ENCODE measurements at places on chromosomes 6 and 20.

- DNase-seq: no peak
Observed at GRCh38 chr6:80594461-80594860, 488.0 kb downstream of the BCKDHB start.

GRCh38 chr6:105278813-105279212, 99.0 kb upstream of the POPDC3 start:
- DNase-seq: no peak

- no peak for DNase-seq
Observed at GRCh38 chr20:61420781-61421180, 168.7 kb downstream of the CDH4 start.

DNA sequence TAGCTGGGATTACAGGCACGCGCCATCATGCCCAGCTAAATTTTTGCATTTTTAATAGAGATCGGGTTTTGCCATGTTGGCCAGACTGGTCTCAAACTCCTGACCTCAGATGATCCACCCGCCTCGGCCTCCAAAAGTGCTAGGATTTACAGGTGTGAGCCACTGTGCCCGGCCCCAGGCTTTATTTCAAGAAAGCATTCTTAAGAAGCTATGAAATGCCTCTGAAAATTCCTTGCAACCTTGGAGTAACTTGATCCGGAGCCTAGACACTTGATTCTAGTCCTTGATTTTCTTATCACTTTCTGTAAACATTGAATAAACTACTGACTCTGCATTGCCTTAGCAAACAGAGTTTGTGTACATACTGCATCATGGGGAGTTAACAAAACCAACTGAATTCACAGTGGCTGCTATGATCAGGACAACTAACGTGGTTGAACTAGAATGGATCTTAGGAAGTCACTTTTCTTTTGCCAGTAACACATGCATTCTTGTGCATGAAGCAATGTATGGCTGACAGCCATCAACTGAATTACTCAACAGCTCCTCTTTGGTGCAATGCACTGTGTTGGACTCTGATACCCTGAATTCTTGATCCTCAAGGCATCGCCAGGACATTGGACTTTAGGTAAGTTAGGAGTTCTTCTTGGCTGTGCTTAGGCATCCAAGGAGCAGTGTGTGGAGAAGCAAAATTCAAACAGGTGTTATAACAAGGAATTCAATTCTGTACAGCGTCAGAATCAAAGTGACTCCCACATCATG, 102.8 kb upstream of the TMEM170B start:
- no peak for DNase-seq

DNA sequence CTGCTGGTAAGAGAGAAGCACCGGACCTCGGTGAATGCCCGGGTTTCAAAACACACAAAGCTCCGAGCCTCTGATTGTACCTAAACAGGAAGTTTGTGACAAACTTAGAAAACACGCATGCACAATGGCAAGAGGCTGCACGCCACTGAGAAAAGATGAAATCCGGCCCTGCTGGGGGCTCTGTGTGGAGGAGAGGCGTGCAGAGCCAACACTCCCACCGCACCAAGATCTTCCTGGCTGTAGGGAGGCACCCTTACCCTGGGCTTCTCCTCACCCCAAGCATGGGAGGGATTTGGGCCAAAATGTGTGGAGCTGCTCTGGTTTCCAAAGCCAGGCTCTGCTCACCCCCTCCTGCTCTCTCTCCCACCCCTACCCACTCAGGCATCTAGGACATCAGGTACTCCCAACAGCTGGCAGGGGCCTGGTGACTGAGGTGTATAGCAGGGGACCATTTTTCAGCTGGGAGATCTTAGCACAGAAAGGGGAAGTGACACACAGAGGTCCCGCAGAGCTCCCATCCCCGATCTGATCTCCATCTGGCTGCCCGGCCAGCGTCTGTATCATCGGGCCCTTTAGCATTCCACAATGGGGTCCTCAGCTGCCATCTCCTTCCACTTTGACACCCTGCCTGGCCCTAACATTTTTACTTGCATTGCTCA, 84.2 kb downstream of the TRERF1 start:
- DNase-seq: no peak

- DNase-seq: peak; percentile 21
Observed at GRCh38 chr20:32966881-32967781, 37.1 kb downstream of the SUN5 start.

DNA sequence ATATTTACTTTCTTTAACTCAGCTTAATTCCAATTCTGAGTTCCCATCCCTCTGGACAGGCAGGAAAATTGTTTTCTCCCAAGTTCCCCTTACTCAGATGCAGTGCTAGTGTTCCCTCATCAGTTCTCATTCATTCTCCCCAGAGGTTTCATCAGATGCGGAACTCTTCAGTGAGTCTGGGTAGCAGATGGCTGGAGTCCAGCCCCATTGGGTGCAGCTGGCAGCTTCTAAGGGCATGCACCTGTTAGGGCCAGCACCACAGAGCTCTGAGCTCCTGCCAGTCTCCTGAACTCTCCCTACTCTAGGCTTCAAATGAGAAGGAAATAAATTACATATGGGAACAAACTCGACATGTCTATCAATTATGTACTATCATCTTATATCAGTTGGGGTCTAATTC, 76.6 kb downstream of the SOD2 start:
- DNase-seq: no peak

DNA sequence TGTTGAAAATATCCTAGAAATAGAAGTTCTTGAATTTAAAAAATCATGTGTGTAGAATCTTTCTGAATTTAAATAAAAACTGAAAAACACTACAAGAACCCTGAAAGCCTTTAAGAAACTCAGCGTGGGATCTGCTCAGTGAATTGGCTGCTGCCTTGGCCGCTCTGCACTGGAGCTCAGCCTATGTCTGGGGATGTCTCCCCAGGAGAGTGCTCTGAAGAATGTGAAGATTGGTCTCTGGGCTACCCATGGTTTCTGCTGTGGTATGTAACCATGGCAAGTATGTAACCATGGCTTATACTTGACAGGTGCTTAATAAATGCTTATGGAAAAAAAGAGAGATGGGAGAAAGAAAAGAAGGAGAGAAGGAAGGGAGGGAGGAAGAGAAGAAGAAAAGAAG, 3.1 kb upstream of the RRAGD start:
- no peak for DNase-seq

DNA sequence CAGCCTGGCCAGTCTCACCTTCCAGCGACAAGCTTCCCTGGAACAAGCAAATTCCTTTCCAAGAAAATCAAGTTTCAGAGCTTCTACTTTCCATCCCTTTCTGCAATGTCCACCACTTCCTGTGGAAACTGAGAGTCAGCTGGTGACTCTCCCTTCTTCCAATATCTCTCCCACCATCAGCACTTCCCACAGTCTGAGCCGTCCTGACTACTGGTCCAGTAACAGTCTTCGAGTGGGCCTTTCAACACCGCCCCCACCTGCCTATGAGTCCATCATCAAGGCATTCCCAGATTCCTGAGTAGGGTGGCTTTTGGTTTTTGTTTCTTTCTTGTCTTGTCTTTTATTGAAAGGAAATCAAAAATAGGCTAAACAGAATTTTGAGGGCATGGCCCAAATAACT, 24.3 kb downstream of the MYCT1 start:
- DNase-seq: no peak

Data from activated T-helper 9 cell treated with anti-CD3 and anti-CD28 coated beads, Interleukin-2, amount 50 U/mL, for 16 hours (primary cell).